Cerebellum (tissue), 4 donors: ENCODE measurements at places on chromosomes 1 and 21.

GRCh38 chr1:37085393-37085792 lies 51.1 kb upstream of the GRIK3 start:
- no peak for DNase-seq

DNA sequence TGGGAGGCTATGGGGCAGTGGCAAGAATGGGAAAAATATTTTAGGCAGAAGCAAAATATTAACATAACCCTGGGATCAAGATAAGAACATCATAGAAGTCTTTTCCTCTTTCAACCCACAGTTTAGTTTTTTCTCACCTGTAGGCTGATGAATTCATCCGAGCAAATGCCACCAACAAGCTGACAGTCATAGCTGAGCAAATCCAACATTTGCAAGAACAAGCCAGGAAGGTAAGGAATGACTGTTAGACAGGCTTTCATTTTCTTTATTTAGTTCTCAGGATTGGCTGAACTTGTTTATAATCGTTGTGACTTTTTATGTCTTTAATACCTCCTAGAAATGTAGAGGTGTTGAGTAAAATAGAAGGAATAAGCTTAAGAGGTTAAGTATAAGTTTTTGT lies 6.4 kb downstream of the C1orf50 start:
- DNase-seq = no peak

DNA sequence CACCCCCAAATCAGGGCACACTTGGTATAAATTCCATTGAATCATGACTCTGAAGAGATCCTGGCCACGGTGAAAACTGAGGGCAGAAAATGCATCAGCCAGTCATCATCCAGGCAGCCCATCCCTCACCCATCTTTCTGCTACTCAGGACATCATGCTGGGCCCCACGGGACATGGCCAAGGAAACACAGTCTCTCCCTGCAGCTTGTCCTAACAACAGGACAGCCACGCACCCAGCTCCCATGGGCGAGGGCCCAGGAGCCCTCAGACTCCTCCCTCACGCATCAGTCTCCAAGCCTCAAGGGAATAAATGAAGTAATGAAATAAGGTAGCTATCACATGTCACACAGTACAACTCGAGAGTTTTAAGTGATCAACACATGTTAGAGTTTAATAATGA lies 37.8 kb downstream of the ELK4 start:
- DNase-seq = no peak

GRCh38 chr1:10938741-10939417 lies 73.6 kb upstream of the TARDBP start:
- DNase-seq = no peak

DNA sequence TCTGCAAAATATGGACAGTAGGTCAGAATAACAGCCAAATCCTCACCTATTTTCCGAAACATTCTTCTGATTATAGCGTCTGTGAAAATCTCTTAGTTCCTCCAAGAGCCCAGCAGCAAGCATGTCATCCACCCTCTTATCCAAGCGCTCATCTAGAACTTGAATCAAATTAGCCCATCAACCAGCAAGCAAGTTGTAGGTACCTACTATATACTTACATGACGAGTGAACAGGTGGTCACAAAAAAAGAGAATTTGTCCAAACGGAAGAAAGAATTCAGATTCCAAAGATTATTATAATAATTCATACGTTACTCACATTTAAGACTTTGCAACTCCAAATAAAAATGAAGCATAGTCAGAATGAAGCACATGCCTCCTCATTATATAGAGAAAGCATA lies 35.4 kb downstream of the TRIT1 start:
- no peak for DNase-seq

GRCh38 chr1:51504806-51505525 lies 14.1 kb downstream of the EPS15 start:
- DNase-seq = no peak

DNA sequence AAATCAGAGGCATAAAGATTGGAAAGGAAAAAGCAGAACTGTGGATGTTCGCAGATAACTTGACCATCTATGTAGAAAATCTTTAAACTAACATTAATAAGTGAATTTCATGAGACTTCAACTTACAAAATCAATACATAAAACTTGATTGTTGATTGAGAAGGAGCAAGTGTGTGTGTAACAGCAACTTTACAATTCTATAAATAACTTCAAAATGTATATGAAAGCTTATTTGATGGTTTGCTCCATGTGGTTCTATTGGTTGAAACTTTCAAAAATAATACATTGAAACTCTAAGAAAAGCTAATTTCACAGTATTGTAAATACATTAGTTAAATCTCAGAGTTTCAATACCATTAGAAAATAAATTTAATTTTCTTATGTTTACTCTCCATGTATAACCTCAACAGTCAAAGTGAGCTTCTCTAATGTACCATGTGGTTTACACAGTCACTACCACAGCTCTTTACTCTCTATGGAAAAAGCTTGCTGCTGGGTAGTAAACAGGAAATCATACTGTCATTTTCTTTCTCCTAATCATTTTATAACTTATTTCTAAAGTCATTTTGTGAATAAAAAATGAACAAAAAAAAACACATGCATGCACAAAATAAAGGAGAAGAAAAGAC lies 12.0 kb downstream of the AKT3 start:
- DNase-seq = no peak

- DNase-seq = peak; percentile 81
Observed at GRCh38 chr1:25922056-25922970, 16.1 kb upstream of the STMN1 start.

DNA sequence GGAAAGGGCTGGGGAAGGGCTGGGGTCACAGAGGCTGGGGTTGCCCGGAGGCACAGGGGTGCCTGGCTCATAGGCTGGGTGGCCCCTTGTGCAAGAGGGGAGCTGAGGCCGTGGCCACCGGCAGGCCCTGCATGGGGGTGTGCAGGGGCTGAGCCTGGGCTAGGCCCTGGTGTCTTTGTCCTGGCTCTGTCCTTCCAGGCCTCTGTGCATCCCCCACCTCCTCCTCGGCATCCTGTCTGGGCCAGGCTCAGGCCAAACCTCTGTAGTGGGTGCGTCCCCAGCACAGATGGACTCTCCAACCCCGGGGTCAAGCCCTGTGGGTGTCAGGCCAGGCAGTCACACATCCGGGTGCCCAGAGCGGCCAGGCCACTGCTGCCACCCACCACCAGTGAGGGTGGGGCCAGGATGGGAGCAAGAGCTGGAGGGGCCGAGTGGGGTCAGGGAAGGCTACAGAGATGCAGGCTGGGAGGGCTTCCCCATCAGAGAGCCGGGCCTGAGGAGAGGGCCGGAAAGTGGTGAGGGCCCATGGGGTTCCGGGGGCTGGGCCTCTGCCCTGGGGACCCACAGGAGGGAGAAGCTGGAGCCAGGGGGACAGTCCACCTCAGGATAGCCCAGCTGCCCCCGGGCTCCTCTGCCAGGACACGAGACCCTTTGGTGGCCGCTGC lies 19.4 kb downstream of the PANK4 start:
- DNase-seq = no peak
